Stomach (tissue), 19 donors: ENCODE measurements at places on chromosomes 2 and 18. TPM values are rescaled to one million over a fixed set of nuclear protein-coding genes. Genes with fewer than 3 reads are reported as not detected.

The ARHGAP28 gene
- 3.5 TPM for total RNA-seq

DNA sequence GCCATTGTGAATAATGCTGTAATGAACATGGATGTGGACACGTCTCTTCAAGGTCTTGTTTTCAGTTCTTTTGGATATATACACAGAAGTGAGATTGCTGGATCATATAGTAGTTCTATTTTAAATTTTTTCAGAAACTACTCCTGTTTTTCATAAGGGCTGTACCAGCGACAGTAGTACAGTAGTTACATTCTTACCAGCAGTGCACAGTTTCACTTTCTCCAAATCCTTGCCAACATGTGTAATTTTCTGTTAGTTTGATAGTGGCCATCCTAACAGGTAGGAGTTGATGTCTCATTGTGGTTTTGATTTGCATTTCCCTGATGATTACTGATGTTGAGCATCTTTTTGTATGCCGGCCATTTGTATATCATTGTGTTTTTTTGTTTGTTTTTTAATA lies 81.7 kb downstream of the EPC2 start:
- H3K36me3 ChIP-seq: no peaks in the 10 kb centered on the region
- DNase-seq: no peak
- no peaks in the 10 kb centered on the region for H3K27me3 ChIP-seq
- H3K27ac ChIP-seq: no peak overlapping the region

DNA sequence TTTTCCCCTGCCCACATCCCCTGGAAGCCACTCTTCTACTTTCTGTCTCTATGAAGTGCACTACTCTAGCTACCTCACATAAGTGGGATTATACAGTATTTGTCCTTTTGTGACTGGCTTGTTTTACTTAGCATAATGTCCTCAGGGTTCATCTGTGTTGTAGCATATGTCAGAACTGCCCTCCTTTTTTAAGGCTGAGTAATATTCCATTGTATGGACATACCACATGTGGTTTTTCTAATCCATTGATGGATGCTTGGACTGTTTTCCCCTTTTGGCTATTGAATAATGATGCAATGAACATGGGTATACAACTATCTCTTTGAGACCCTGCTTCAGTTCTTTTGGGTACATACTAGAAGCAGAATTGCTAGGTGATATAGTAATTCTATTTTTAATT lies 95.9 kb downstream of the PRKCE start:
- H3K4me1 ChIP-seq: peaks cover 4% of the 10 kb centered on the region
- no peak for DNase-seq
- H3K4me3 ChIP-seq: no peak overlapping the region
- H3K36me3 ChIP-seq: no peaks in the 10 kb centered on the region
- no peak overlapping the region for H3K27ac ChIP-seq

DNA sequence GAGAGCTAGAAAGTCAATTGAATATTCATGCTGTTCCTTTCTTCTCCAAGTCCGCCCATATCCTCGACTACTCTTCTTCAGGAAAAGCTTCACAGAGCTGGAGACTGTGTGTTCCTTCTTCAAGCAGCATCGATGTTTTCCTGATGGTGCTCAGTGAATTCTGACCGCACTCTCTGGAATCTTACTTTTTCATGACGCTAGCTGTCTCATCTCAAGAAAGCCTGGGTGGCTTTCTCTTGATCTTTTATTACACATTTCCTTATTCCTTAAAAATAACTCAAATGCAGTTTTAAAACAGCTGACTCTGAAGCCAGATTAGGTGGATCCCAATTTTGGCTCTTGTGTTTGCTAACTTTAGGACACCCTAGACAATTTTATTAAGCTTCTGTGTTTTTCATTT lies 1245.1 kb upstream of the LRRTM1 start:
- no peaks in the 10 kb centered on the region for H3K4me1 ChIP-seq
- no peak overlapping the region for H3K4me3 ChIP-seq
- H3K36me3 ChIP-seq: no peaks in the 10 kb centered on the region
- no peak for DNase-seq
- H3K27ac ChIP-seq: no peak overlapping the region
- no peaks in the 10 kb centered on the region for H3K27me3 ChIP-seq

DNA sequence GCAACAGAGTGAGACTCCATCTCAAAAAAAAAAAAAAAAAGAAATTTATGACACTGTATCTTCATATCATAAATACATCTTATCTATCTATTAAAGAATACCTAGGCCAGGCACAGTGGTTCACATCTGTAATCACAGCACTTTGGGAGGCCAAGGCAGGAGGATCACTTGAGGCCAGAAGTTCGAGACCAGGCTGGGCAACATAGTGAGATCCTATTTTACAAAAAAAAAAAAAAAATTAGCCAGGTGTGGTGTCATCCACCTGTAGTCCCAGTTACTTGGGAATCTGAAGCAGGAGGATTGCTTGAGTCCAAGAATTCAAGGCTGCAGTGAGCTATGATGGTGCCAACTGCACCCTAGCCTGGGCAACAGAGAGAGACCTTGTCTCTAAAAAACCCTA lies 95.0 kb downstream of the HNRNPLL start:
- H3K4me3 ChIP-seq: no peak overlapping the region
- peaks cover 25% of the 10 kb centered on the region for H3K4me1 ChIP-seq
- H3K36me3 ChIP-seq: no peaks in the 10 kb centered on the region
- no peak overlapping the region for H3K27ac ChIP-seq
- DNase-seq: no peak
- no peaks in the 10 kb centered on the region for H3K27me3 ChIP-seq

DNA sequence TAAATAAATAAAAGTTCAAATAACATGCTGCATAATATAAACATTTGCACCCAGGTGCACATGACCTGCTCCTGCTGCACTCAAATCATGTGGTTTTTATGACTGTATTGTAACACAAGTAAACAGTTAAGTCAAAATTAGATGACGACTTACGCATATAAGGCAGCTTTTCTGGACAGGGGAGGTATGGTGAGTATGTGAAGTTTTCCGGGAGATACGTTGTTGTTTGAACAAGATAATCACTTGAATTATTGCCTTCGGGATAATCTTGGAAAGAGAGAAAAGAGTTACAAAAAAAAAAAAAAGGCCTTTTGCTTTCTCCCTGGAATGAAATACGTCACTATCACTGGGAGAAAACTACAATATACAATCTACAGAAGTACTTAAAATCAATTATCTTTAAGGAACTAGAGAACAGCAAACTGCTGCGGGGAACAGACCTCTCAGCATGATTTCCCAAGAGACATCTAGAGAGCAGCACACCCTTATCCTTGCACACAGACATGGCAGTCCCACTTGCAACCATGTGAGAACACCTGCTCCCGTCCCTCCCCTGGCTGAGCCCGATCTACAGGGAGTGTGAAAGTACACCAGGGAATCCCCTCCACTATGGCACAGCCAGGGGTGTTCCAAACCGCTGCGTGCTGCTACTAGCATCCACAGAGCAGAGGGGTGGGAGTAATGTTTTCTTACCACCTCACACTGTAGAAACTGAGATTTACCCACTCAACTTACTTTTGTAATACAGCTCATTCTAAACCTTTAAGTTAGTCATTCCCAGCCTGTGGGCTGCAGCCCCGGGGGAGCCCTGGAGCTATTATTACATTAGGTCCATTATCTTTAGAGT lies 26.3 kb downstream of the B4GALT6 start:
- no peaks in the 10 kb centered on the region for H3K36me3 ChIP-seq
- no peak overlapping the region for H3K4me3 ChIP-seq
- H3K4me1 ChIP-seq: no peaks in the 10 kb centered on the region
- no peak for DNase-seq
- H3K27ac ChIP-seq: no peak overlapping the region

- no peak overlapping the region for H3K4me3 ChIP-seq
- no peaks in the 10 kb centered on the region for H3K27me3 ChIP-seq
- no peaks in the 10 kb centered on the region for H3K4me1 ChIP-seq
- no peaks in the 10 kb centered on the region for H3K36me3 ChIP-seq
- DNase-seq: no peak
Measured at GRCh38 chr2:212730994-212731393, 192.4 kb upstream of the ERBB4 start.

The DRC1 gene
- 2.2 TPM for total RNA-seq

GRCh38 chr18:59041819-59042815 lies 97.6 kb upstream of the SEC11C start:
- no peak overlapping the region for H3K4me3 ChIP-seq
- no peak for DNase-seq
- H3K27ac ChIP-seq: no peak overlapping the region
- H3K27me3 ChIP-seq: no peaks in the 10 kb centered on the region

GRCh38 chr2:189467160-189467559 lies 25.9 kb downstream of the WDR75 start:
- DNase-seq: no peak
- H3K27me3 ChIP-seq: no peaks in the 10 kb centered on the region
- H3K27ac ChIP-seq: no peak overlapping the region

The IL1B gene
- 7.6 TPM for total RNA-seq

GRCh38 chr2:12083081-12083581 lies 336.7 kb downstream of the LPIN1 start:
- H3K4me3 ChIP-seq: no peak overlapping the region
- no peaks in the 10 kb centered on the region for H3K36me3 ChIP-seq
- H3K4me1 ChIP-seq: no peaks in the 10 kb centered on the region

GRCh38 chr2:235749121-235749770 lies 255.4 kb downstream of the AGAP1 start:
- H3K27me3 ChIP-seq: no peaks in the 10 kb centered on the region

- H3K4me1 ChIP-seq: peaks cover 70% of the 10 kb centered on the region
- H3K27me3 ChIP-seq: no peaks in the 10 kb centered on the region
- H3K36me3 ChIP-seq: no peaks in the 10 kb centered on the region
- DNase-seq: no peak
- no peak overlapping the region for H3K27ac ChIP-seq
- H3K4me3 ChIP-seq: no peak overlapping the region
Measured at GRCh38 chr2:206079699-206080465, 6.1 kb downstream of the INO80D start.

DNA sequence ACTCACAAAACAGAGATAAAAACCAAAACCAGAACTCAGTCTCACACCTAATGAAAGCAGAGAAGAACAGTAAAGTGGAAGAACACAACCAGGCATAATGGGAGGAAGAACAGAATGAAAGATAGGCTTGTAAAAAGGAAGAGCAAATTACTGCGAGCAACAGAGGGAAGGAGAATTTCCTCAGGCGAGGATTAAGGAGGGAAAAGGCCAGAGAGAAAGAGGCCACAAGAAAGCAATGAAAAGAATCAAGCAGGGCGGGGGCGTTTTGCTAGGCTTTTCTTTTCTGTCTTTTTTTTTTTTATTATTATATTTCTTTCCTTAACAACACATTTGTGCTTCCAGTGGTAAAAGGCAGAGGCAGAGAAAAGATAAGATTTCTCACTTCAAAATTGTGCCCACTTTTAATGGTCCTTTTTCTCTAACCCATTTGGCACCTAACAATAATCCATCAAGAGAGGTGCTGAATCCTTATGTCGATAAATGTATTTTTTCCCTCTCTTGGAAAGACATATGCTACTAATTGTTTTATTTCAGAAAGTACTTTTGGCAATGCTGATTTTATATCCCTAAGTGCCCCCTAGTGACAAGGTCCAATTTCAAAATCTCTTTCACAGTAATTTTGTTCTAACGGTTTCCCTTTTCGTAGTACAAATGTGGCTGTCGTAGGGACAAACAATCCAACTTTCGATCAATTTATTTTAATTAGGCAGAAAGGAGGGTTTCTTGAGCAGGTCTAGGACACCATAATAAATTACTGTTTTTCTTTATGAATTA lies 138.7 kb upstream of the AQP4 start:
- peak; percentile 35 for DNase-seq
- no peak overlapping the region for H3K4me3 ChIP-seq
- H3K36me3 ChIP-seq: no peaks in the 10 kb centered on the region
- H3K4me1 ChIP-seq: no peaks in the 10 kb centered on the region

The C2orf78 gene
- total RNA-seq: not detected

GRCh38 chr2:143856978-143857377 lies 662.9 kb downstream of the ZEB2 start:
- H3K27ac ChIP-seq: no peak overlapping the region
- H3K27me3 ChIP-seq: no peaks in the 10 kb centered on the region
- no peak for DNase-seq

DNA sequence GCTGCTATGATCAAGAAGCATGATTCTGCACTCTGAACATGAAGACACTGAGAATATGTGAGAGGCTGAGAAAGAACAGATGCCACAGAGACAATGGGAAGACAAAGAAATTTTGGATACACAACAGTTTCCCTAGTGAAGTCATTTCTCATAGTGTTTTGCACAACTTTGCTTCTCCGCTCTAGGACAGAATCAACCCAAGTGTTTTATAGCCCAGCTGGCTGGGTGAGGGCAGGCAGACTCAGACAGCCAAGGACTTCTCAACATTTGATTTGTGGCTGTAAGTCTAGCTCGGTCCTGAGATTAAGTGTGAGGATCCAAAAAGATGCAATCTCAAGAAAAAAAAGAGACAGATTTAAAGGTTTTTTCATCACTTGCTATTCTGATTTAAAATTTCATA lies 536.5 kb upstream of the CRIM1 start:
- no peaks in the 10 kb centered on the region for H3K27me3 ChIP-seq
- no peak overlapping the region for H3K27ac ChIP-seq
- H3K4me1 ChIP-seq: no peaks in the 10 kb centered on the region

GRCh38 chr18:46448347-46448746 lies 208.7 kb downstream of the LOXHD1 start:
- H3K36me3 ChIP-seq: peaks cover 4% of the 10 kb centered on the region
- no peak overlapping the region for H3K27ac ChIP-seq
- H3K4me3 ChIP-seq: no peak overlapping the region
- DNase-seq: no peak
- H3K27me3 ChIP-seq: no peaks in the 10 kb centered on the region

The DPP10 gene
- 7.0 TPM for total RNA-seq

The AGPS gene
- 163 TPM for total RNA-seq

The M1AP gene
- not detected for total RNA-seq

GRCh38 chr2:30225131-30225762 lies 6.1 kb upstream of the LBH start:
- no peak for DNase-seq
- peaks cover 32% of the 10 kb centered on the region for H3K4me1 ChIP-seq
- H3K4me3 ChIP-seq: peak overlapping the region; percentile 31
- peak overlapping the region; percentile 59 for H3K27ac ChIP-seq
- H3K27me3 ChIP-seq: peaks cover under 1% of the 10 kb centered on the region

- H3K4me3 ChIP-seq: no peak overlapping the region
- DNase-seq: no peak
Measured at GRCh38 chr2:164514491-164514890, 106.8 kb downstream of the GRB14 start.

DNA sequence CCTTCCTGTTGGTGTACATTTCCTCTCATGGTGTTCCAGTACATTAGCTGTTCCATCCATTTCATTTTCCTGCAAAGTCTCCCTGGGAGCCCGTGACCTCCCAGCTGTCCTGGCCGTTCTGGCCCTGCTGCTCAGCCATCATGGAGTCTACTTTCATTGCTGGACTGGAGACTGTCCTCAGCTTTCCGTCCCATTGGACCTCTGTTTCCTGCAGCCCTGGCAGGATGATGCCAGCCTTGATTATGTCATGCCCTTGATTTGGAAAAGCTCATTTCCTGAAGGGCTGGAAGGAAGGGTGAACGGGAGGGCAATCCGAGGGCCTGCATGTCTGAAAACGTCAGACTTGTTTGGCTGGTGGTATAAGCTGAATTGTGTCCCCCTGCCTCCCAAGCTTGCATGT lies 205.5 kb upstream of the HS6ST1 start:
- H3K36me3 ChIP-seq: no peaks in the 10 kb centered on the region
- H3K27me3 ChIP-seq: no peaks in the 10 kb centered on the region
- H3K4me3 ChIP-seq: no peak overlapping the region
- no peak for DNase-seq
- H3K27ac ChIP-seq: no peak overlapping the region

GRCh38 chr18:41809652-41810051 lies 145.4 kb upstream of the PIK3C3 start:
- DNase-seq: no peak
- H3K27me3 ChIP-seq: no peaks in the 10 kb centered on the region
- no peaks in the 10 kb centered on the region for H3K4me1 ChIP-seq
- no peak overlapping the region for H3K27ac ChIP-seq
- H3K4me3 ChIP-seq: no peak overlapping the region
- no peaks in the 10 kb centered on the region for H3K36me3 ChIP-seq
